ENCODE measurements at places on chromosomes 11 and 22. TPM values are rescaled to one million over a fixed set of nuclear protein-coding genes. Genes with fewer than 3 reads are reported as not detected.

DNA sequence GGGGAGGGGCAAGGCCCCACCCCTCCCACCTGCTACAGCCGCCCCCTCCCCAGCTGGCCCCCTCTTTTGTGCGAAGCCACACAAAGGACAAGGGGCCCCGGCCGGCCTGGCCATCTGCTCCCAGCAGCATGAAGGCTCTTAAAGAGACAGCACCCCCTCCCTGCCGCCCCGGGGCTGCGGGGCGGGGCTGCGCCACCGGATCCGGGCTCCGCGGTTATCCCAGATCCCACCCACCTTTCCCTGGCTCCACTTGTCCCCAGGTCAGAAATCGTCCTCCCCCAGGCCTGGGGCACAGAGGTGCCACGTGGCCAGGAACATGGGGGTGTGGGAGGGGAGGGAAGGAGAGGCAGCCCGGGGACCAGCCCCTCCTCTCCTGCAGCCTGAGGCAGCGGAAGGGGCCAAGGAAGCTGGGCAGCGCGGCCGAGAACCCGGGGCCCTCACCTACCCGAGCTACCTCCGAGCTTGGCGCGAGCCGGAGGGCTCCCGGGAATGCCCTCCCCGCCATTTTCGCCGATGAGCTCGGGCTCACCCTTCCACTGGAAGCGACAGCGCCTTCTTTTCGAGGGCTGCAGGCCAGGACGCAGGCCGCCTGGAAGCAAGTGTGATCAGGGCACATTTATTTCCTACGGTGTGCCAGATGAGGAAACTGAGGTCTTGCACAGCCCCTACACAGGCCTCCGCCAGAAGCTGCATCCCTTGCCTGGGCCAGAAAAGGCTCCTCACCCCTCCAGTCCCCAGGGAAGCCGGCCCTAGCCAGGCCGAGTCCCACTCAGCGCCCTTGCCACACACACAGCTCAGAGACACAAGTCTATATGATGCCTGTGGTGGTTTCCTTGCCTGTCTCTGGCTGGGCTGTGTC is 2.5 kb upstream of the RCOR2 start:
- DNase-seq: no peak

DNA sequence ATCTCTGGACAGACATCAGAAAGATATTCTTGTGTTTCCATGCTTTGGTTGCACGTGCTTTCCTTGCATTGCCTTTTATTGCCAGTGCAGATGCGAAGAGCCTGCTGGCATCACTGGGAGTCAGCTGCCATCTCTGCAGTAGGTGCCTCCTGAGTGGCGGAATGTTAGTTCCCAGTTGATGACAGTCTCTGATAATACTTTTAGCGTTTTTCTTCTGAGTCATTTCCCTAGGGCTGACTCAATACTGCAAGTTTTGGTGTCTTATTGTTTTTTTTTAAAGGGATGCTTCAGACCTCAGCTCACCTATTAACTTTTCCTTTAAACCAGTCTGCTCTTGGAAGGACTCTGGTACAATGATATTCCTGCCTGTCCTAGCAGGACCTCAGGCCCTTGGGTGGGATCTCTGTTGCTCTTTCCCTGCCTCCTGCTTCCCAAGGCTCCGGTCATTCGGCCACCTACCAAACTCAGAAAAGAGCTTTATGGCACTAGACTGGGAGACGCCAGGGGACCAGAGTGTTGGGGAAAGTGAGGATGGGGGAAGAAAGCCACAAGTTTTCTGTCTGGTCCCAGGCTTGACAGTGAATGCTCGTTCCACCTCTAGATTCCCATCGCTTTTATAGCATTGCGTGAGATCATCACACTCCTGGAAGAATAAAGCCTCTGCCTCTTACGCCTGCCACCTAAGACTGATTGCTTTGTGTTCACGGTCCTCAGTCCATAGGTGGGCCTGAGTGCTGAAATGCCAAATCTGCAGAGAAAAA is 308.7 kb downstream of the DDX10 start:
- DNase-seq: no peak

The MMP8 gene
- polyA plus RNA-seq: 0.18 TPM

The SEPTIN3 gene
- 5.7 TPM for polyA plus RNA-seq

- DNase-seq: no peak
Measured at GRCh38 chr22:24576778-24577177, 16.1 kb downstream of the LRRC75B start.

GRCh38 chr22:27153386-27153785 is 496.0 kb downstream of the MIAT start:
- DNase-seq: no peak

DNA sequence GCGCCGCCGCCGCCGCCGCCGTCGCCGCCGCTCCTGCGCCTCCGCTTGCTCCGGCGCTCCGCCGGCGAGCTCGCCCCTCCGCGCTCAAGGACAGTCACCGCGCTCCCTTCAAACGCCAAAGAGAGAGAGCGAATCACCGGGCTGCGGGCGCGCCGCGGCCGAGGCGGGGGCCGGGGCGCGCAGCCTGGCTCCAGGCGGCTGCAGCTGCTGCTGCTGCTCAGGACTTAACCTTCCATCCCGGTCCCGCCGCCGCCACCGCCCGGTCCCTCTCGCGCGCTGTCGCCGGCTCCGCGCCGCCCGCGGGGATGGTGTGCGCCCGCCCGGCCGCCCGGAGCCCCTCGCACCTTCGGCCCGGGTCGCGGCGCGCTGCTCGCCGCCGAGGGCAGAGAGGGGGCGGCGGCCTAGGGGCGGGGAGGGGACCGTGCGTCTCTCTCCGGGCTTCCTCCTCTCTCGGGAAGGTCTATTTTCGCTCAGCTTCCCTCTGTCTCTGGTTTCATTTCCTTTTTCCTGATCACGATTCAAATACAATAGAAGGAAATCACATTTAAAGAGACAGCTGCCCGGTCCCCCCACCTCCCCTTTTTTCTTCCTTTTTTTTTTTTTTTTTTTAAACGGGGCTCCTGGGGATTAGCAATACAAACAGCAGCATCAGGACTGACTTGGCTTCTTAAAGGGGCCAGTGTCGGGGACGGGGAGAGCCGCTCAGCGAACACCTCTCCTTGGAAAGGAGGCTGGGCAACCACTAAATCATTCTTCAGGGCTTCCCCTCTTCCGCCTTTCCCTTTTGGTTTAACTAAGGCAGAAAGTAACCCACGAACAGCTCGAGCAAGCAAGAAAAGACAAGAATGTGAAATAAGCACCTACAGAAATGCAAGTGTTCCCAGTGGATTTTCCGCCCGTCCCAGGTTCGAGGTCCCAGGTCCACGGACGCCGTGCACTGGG is 22.1 kb downstream of the LMO2 start:
- no peak for DNase-seq

DNA sequence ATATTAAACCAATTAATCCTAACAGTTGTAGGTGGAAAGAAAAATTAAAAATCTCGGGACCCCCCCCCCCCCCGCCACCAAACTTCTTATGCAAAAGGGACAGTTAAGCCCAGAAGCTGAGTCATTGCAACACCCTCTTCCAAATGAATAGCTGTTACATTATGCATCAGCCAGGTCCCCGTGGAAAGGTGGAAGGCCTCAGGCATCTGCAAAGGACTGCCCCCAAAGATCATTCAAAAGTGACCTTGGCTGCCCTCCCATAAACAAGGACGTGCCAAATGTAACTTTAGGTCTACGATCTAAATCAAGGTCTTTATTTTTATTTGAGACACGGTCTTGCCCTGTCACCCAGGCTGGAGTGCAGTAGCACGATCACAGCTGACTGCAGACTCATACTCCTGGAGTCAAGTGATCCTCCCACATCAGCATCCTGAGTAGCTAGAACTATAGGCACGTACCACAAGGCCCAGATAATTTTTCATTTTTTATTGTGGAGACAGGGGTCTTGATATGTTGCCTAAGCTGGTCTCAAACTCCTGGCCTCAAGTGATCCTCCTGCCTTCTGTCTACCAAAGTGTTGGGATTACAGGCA is 22.8 kb downstream of the SYN3 start:
- DNase-seq: no peak

DNA sequence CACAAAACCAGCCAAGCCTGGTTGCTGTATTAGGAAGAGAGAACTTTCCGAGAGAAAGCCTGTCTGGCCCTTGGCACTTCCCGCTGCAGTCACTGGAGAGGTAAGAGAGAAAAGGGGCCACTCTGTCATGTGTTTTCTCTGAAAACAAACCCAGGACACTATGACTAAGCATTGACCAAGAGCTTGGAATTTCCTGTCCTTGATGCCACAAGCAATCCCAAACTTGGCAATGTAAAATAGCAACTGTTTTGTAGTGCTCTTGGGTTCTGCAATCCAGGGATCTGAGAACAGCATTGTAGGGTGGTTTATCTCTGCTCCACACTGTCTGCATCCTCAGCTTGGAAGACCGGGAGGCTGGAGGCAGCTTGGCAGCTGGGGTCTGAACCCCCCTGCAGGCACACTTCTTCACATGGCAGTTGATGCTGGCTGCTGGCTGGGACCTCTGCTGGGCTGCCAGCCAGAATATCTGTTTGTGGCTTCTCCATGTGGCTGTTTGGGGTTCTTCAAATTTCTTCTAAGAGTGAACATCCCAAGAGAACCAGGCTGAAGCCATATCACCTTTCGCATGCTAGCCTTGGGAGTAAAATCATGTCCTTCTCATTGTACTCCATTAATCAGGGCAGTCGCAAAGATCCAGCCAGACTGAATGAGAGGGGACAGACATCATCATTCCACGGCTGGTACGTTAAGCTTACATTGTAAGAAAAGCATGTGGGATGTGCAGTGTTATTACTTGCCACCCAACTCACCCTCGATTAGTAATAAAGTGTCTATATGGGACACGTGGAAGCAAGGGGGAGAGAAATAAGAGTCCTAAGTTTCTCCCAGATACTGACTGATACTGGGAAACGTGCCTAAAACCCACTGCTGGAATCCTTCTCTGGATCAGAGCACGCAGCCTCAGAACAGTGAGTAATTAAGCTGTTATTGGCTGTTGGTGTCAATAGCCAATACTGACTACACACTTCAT is 537.4 kb upstream of the B3GAT1 start:
- no peak for DNase-seq

DNA sequence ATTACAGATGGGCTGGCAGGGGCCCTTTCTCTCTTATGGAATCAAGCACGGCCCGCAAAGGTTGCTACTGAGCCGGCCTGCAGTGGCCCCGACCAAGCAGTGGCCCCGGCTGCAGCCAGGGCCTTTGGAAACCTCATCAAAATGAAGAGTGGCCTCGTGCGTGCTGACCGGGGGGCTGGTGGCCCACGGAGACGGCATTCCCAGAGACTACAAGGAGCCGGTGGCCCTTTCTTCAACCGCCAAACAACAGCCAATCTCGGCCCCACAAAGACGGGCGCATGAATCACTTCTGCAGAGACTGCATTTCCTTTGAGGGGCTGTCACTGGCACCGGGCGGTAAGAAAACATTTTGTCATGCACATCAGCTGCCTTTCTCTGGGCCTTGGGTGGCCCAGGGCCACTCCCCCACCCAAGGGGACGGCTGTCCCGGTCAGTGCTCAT is 43.1 kb upstream of the FGF3 start:
- DNase-seq: no peak

GRCh38 chr11:119644502-119644901 is 84.5 kb downstream of the NECTIN1 start:
- no peak for DNase-seq

DNA sequence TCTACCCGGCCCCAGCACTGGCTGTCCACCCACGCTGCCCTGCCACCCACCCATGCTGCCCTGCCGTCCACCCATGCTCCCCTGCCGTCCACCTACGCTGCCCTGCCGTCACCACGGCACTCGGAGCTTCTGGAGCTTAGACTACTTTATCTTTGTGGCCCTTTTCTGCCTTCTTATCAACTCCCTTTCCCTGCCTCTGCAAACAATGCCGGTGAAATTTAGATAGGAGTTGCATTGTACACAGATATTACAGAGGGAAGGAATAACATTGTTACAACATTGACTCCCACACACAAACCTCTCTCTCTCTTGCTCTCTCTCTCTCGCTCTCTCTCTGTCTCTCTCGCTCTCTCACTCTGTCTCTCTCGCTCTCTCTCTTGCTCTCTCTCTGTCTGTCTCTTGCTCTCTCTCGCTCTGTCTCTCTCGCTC is 33.7 kb upstream of the BRSK2 start:
- no peak for DNase-seq

The KDM4E gene
- polyA plus RNA-seq: 0.14 TPM

DNA sequence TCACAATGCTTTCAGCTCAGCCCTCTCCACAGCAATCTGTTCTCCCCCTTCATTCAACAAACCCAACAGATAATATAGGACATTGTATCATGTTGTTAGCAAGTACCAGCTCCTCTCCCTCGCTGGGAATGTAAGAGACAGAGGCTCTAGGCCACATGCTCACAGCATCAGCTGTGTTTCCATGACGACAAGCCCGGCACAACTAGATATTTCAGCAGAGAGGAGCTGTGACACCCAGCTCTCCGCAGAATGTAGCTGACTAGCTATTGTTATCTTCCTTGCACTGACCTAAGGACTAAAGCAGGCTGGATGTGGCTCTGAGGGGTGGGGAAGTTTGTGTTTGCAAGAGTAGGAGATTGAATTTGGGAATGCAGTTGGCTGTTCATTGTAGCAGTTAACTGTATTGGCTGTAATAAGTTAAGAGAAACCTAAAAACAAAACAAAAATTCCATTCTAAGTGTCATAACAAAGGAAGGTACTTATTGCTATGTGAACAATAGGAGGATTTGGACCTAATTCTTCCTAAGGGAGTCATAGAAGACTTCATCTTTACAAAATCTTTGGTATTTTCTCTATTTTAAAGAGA is 28.0 kb upstream of the RRAS2 start:
- DNase-seq: no peak

The GAL3ST1 gene
- polyA plus RNA-seq: 19.4 TPM

- DNase-seq: no peak
Measured at GRCh38 chr11:83659466-83659865, 373.3 kb upstream of the CCDC90B start.

- DNase-seq: peak; percentile 66
Measured at GRCh38 chr22:27749597-27750225, 51.8 kb downstream of the MN1 start.

The MMP10 gene
- not detected for polyA plus RNA-seq

DNA sequence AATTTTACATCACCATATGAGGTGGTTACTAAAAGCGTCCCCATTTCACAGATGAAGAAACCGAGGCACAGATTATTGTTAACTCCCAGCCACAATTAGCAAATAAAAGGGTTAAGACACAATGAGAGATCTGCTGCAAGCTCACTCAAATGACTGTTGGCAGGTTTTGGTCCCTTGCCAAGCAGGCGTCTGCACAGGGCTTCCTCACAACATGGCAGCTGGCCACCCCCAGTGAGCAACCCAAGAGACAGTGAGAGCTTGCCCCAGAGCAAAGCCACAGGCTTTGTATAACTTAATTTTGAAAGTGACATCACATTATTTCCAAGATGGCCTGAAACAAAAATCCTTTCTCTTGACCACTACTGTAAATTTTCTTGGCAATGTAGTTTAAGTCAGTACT is 217.6 kb downstream of the NTM start:
- DNase-seq: no peak

The MRPL23 gene
- 54.0 TPM for polyA plus RNA-seq

The RELT gene
- 2.1 TPM for polyA plus RNA-seq

DNA sequence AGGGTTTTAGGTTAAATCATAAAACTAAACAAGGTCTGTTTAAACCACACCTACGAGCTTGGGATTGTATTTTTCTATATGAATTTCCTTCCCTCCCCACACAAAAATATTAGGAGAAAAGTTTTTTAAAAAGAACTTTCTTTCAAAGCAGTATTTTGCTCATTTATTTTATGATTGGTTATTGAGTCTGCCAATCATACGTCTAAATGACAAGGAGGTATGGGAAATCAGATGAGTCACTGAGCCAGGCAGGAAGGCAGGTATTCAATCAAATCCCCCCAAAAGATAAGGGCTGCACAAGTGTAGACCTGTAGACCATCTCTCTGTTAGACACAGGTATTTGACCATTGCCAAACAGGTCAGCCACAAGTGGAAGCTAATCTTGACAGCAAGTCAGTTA is 440.1 kb upstream of the CCDC90B start:
- DNase-seq: no peak

GRCh38 chr22:49998718-49999062 is 13.9 kb downstream of the IL17REL start:
- no peak for DNase-seq

GRCh38 chr22:37817705-37818408 is 5.3 kb upstream of the GALR3 start:
- no peak for DNase-seq

All from right renal cortex interstitium (tissue), 3 donors.